Ecto neural progenitor cell (in vitro differentiated cells): ENCODE measurements at places on chromosomes 11 and 22.

- DNase-seq, result no peak
Observed at GRCh38 chr22:22717664-22718063, 73.2 kb downstream of the GGTLC2 start.

DNA sequence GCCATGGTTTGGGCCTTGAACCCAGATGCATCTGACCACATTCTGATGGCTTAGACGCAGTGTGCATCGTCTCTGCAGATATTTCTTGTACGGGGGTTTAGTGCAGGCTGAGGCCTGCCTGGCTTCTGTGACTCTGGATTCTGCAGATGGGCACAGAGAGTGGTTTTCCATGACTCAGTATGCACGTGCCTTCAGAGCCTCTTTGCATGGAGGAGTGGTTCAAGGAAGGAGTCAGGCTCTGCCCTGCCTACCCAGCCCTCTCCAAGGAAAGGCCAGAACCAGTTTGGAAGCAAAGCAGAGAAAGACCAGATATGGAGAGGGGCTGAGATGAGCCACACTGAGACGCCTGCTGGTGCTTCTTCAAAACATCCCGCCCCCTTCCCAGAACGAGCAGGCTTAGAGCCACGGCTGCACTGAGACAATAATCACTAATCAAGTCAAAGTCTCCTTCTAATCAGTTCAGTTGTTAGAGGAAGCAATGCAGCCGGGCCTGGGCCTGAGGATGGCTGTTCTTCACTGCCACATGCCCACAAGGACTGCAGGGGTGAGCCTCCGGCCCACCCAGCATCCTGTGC is 308.9 kb downstream of the NXPE2 start:
- DNase-seq, result no peak

DNA sequence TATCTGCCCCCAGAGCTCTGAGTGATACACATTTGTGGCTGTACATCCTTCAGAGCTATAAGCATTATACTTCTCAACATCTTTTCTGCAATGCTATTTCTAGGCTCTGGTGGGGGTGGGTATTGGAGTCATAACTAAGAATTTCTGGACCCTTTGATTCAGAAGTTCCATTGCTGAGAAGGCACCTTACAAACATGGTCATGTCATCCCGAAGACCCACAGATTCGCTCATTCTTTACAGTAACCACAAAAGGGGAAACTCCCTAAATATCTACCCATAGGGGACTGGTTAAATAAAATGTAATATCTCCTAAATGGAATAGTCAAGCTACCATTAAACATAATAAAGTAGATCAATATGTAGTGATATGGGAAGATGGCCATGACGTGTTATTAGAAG is 98.8 kb downstream of the PRR5L start:
- DNase-seq, result no peak

DNA sequence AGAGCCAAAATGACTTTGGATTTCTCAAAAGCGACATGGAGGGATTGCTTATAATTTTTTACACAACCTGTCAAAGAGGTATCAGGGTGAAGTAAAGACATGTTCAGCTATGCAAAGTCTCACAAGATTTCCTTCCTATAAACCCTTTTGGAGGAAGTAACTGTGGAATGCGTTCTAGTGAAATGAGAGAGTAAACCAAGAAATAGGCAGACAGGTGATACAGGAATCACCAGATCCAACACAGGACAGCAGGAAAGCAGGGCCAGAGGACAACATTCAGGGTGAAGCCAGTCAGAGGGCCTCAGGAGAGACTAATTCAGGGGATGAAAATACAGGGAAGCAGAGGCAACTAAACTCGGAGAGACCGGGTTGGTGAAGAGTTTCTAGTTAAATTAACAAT is 90.4 kb upstream of the MTNR1B start:
- no peak for DNase-seq

GRCh38 chr22:45508814-45509213 is 6.1 kb downstream of the FBLN1 start:
- no peak for DNase-seq

DNA sequence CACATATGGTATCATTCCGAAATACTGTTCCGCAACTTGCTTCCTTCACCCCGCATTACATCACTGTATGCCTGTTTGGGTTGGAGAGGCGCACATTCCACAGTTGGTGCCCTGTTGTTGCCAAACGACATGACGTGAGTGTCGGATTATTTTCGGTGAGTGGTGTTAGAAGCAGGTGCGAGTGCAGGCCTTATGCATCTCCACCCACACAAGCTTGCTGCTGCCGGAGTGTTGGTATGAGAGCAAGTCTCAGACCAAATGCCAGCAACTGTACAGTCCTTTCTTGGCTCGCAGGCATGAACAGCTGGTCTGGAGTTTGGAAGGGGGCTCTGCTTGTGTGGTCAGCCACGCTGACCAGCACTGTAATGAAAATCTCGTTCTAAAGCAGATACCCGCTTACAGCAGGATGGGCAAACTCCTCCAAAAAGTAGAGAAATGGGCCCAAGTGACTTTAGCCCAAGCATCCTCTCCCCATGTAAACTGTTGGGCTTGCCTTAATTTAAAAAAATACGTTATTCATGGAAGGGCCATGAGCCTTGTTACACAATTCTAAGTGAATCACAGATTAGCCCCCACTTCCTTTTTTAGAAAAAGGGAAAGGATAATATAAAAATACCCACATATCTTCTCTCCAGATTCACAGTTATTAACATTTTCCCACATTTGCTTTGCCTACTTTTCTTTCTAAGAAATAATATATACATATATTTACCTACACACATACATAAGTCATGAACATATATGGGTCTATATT is 48.7 kb upstream of the OR9Q1 start:
- DNase-seq, result no peak

- DNase-seq, result no peak
Observed at GRCh38 chr22:36154423-36154945, 6.1 kb downstream of the APOL3 start.

- no peak for DNase-seq
Observed at GRCh38 chr11:68040101-68040956, 1.5 kb downstream of the TCIRG1 start.
